ENCODE measurements at places on chromosomes 1 and 21.

DNA sequence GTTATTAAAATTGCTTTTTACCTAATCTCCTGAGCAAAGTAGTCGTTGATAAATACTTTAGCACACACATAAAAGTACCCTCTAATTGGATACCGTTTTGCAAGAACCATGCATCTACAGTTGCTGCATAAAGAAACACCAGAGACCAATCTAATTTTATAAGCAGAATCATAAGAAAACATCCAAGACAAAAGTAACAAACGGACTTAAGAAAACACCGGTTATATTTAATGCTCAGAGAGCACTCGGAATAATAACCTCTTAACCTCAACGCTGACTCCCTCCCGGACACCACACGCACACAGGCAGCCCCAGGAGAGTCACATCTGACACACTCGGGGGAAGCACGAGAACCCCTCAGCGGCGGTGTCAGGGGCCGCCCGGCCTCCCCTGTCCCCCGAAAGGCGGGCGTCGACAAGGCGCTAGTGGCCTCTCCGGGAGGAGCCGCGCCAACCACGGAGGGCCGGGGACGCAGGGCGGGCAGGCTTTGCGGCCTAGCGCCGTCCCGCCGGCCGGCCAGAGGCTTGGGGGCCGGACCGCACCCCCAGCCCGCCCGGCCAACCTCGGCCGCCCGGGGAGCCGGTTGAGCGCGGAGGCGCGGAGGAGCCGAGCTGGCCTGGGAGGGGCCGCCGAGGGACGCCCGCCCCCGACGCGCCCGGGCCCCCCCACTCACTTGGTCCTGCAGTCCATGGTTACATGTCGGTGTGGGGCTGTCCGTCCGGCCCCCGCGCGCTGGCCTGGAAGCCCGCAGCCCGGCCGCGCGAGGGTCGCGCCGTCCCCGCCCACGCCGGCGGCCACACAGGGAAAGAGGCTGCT, 606 bp downstream of the DENND1B start:
- no peak for DNase-seq

DNA sequence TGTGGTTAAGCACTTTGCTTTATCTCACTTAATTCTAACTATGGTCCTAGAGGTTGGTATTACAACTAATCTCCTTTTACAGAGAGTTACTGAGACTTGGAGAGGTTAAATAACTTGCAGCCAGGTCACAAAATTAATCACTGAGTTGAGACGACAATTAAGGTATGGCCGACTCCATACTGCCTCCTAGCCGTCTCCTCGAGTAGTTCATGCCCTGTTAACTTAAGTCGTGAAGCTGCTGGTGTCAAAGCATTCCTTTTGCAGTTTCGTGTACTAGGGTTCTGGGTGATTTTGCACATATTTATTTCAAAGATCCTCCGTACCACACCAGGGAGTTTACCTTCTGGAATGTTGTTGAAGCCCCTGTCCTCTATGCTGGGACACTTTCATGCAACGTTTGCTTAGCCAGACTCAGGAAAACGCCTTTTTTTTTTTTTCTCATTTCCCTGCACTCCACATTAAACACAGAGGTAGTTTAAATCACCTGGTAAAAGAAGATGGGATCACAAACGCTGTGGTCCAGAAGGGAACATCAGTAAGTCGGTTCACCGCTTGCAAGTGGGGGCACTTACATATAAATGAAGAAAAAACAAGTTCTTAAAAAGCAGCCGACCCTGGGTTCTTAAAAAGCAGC, 570 bp upstream of the NEK7 start:
- DNase-seq = peak; percentile 17

- DNase-seq = no peak
These were observed 5.7 kb upstream of the SVBP start for GRCh38 chr1:42822800-42823392.

- no peak for DNase-seq
These were observed 102.8 kb upstream of the ARTN start for GRCh38 chr1:43830802-43831201.

- no peak for DNase-seq
These were observed 27.5 kb upstream of the SLAMF6 start for GRCh38 chr1:160550572-160551034.

DNA sequence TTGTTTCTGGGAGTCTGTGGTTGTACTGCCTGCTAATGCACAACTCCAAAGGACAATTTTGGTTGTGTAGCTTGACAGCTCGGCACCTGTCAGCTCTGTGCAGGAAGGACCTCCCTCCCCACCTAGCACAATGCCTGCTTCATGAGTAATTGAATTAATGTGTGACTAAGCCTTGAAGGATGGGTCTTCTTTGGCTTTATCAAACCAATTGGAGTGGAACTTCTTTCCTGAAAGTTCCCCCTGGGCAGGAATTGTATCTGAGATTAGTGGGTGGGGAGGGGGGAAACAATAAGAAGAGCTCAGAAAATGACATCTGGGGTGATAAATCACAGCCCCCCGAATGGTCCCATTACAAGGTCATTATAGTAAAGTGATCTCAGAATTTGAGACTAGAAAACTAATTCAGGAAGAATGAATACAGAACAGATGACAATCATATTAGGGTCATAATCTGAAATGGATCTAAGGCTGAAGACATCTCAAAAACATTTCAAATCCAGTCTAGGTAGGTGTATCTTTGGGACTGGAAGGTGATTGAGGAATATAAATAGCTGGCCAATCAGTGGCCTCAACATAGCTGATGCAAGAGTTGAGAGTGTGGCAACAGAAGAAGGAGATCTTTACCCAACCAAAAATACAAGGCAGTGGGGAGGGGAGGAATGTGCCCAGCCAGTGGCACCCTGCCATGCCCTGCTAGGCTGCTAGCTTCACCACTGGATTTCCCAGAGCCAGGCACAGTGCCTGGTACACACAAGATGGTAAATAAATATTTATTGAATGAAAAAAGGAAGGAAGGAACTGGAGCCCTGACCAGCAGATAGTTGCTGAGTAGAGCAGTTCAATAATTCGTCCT, 10.1 kb upstream of the SESN2 start:
- no peak for DNase-seq

DNA sequence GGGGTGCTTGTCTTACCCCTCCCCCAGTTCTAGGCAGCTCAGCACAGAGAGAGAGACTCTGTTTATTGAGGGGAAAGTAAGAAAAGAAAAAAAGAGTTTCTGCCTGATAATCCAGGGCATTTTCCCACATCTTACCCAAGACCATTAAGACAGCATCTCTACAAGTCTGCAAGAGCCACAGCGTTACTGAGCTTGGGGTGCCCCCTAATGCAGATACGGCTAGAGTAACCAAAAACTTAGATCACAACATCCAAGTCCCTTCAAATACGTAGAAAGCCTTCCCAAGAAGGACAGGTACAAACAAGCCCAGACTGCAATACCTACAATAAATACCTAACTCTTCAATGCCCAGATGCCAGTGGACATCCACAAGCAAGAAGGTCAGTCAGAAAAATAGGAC, 6.2 kb upstream of the TEX50 start:
- DNase-seq = no peak

DNA sequence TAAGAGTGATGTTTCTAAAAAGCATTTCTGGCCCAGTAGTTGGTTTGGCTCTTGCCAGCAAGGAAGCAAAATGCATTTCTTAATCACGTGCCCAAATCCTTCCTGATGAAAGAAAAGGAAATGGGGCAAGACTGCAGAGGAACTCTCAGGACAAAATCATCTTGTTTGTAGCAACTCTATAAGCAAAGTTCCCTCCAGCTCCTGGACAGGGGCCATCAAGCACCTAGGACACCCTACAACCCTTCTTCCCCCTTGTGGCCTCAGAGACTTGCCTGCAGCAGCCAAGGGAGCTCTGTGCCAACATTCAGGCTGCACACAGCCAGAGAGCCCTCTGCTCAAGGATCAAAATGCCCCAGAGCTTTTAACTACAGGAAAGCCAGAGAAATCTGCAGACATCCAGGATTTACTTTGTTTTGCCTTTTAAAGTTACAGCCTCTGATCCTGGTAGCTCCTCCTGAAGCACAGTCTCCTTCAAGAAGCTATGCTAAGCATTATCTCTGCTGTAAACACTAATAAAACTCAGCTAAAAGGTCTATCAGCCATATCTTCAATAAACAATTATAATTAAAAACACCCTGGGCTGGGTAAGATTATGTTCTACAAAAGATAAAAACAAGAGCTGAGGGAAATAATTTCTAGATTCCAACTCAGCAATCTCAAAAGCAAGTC, 105.0 kb downstream of the KIAA0319L start:
- DNase-seq = no peak

DNA sequence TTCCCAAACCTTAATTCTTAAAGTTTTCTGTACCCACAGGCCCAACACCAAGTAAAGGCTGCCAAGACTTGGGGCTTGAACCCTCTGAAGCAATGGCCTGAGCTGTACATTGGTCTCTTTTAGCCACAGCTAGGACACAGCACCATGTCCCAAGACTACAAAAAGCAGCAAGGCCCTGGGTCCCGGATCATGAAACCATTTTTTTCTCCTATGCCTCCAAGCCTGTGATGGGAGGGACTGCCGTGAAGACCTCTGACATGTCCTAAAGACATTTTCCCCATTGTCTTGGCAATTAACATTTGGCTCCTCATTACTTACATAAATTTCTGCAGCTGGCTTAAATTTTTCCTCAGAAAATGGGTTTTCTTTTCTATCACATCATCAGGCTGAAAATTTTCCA, 30.9 kb downstream of the ZNF670 start:
- no peak for DNase-seq

- no peak for DNase-seq
These were observed 20.7 kb upstream of the GJA5 start for GRCh38 chr1:147781056-147781471.

DNA sequence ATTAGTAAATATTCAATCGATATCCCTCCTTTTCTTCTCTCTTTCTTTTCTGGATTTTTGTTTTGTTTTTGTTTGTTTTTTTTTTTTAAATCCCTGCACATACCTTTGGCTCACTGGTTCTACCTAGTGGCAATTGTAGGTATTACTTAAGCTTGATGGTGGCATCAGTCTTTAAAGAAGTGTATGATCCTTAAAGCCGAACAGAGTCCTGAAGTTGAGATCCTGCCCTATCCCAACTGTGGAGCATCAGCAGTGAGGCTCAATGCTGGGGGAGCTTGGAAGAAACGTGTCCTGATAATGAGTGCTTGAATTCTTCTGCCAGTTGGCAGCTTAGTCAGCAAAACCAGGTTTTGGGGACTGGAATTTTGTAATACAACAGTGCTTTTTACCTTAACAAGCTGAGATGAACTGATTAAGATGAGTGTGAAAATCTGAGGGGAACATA, 60.8 kb downstream of the FASLG start:
- DNase-seq = no peak

- DNase-seq = no peak
These were observed 5.1 kb upstream of the UTP25 start for GRCh38 chr1:209822706-209823105.

DNA sequence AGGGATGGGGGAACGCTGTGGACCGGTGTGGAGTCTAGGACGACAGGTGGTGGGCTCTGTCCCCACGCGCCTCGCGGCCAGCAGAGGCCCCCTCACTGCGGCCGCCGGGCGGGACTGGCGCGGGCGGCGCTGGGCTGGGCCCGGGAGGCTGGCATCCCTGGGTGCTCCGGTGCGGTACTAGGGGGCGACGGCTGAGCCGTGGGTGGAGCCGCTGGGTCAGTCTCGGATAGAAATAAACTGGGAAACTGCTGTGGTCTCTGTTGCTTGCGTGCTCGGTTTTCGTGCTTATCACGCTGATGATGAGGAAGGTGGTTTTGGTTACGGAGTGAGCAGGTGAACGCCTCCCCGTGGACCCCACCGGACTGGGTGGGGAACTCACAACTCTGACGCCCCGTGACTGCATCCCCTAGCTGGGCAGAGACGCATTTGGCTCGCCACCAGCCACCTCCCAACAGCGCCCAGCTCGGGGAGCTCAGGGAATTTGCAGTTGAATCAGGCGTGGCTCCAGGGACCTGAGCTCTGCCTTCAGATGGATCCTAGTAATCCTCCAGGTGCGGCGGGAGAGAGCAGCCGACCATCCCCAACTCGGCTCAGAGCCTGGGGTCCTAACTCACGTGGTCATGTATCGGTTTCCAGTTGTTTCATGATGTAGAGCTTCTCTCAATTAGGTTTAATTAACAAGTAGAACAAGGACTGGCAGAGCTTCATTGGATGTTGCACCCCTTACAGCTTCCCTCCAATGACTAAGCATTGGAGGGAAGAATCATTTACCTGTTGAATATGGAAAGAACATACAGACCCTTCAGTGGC, 32.1 kb downstream of the HSD17B7 start:
- DNase-seq = no peak

Data from NCI-H187 (cell line).